ENCODE measurements at places on chromosomes 16 and 17.

GRCh38 chr17:42345396-42346073, 42.7 kb downstream of the STAT3 start:
- DNase-seq: no peak

DNA sequence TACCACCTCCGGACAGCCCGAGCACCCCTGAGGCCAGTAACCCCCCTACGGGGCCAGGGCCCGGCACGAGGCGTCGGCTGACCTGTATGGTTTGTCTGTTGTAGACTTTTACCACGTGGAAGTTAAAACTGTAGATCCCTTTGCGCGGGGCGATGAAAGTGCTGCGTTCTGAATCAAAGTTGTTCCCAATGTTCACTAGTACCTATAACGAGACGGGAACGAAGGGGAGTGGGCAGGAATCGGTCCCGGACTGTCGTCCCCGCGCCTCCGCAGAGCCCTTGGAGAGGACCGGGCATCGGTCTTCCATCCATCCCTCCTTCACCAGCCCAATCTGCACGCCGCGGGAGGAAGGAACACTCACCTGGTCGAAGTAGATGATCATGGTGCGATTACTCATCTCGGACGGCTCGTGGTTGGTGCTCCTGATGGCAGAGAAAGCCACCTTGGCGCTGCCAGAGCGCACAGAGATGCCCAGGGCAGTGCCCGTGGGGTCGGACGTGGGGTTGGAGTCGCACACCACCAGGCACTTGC, 732 bp downstream of the CBLN1 start:
- no peak for DNase-seq

DNA sequence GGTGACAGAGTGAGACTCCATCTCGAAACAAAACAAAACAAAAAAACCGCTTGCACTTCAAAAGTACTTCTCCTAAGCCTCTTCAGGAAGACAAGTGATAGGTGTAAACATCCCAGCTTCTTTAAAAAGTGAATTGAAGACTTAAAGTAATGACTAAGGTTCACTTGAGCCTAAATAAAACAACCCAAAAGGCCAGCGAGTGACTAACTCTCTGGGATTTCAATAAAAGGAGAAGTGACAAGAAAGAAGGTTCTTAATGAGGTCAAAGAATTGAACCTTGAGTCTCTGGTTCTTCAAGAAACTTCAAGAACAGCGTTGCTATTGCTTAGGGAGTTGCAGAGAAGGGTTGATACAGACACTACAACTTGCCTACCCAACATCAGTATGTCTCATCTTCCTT, 42.2 kb downstream of the STX8 start:
- DNase-seq: no peak

DNA sequence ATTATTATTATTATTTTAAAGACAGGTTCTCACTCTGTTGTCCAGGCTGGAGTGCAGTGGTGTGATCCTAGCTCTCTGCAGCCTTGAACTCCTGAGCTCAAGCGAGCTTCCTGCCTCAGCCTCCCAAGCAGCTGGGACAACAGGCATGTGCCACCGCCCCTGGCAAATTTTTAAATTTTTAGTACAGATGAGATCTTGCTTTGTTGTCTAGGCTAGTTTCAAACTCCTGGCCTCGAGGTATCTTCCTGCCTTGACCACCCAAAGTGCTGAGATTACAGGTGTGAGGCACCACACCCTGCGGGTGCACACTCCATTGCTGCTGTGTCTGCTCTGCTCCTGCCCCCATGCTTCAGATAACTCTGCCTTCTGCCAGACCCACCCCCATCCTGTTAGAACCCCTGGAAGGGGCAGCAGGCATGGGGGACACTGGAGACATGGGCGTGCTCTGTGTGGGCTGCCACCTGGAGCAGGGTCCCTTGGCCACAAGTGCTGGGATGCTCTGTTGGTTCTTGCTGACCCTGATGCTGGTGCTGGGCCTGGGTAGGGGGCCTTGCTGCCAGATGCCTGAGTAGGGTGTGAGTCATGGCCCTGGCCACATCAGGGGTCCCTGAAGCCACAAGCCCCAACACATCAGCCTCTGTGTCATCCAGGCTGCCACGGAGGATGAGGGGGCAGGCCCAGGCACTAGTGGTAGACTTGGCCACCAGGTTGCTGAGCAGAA, 2.6 kb downstream of the GGT6 start:
- no peak for DNase-seq

DNA sequence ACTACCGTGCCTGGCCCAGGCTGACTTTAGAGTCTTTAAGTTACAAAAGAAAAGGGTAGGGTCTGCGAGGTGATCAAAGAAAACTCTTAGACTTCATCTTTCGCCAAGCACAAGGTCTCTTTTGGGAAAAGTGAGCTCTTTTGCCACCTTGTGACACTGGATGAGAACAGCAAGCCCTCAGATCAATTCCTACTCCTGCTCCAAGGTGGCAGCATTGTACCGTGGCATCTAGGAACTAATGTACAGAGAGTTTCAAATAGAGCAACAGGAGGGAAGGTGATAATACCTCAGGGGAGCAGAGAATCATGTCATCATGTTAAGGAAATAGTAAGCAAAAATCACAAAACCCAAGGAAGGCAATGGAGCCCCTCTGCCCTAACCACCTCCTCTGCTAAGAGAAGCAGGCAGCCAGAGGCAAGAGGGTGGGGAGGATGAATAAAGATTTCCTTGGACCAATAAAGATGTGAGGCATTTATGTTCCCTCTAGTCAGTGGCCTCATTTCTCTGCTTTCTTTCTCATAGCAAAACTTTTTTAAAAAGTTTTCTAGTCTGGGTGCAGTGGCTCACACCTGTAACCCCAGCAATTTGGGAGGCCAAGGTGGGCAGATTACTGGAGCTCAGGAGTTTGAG, 2.1 kb upstream of the C17orf78 start:
- peak; percentile 68 for DNase-seq

Data from NCI-H226 (cell line).